Osteoblast (primary cell): ENCODE measurements at places on chromosomes 3 and 15. TPM values are rescaled to one million over a fixed set of nuclear protein-coding genes. Genes with fewer than 3 reads are reported as not detected.

MAP1A gene
- 117 and 121 TPM in 2 replicates for total RNA-seq

HMCES gene
- total RNA-seq, result 10.5 and 11.8 TPM in 2 replicates

CELSR3 gene
- 1.2 and 1.4 TPM in 2 replicates for total RNA-seq

APOD gene
- 0.88 and 1.4 TPM in 2 replicates for total RNA-seq

ABHD10 gene
- total RNA-seq, result 22.8 and 23.6 TPM in 2 replicates

GAP43 gene
- 2.1 and 3.6 TPM in 2 replicates for total RNA-seq
